ENCODE measurements at places on chromosomes 11 and 22.

GRCh38 chr22:19195796-19196731 lies 17.5 kb upstream of the SLC25A1 start:
- DNase-seq = no peak

DNA sequence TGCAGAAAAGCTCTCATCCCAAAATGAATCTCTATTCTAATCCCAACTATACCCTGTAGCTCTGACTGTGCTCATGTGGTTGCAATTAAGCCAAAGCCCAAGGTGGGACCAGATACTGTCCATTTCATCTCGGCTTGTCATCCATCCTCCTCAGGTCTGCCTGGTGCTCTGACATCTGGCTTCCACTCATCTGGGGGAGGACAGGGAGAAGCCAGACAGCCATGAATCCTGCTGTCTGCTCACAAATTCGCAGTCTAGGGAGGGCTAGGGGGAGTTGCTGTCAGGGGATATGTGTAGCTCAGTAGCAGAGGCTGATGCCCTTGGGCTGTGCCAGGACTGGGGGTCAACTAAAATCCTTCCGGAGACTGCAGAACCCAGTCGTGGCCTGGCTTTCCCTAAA lies 167.1 kb downstream of the ETS1 start:
- no peak for DNase-seq

GRCh38 chr22:32265882-32266767 lies 11.0 kb upstream of the SLC5A4 start:
- DNase-seq = no peak

DNA sequence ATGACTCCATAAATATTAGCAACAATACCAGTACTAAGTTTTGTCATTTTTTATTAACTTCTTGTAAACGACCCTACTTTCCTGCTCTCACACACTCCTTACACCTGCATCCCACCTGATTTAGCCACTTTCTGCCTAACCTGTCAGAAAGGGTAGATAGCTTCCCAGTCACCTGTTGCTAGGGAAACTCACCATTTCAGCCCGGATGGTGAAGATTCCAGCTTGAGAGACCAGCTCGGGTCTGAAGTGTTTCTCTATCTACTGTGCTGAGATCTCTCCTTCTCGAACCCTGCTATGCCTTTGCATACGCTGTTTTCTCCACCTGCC lies at the start of gene PARVG:
Gene PARVG (plus strand): TSS at position 220 of the 327 bp plus-strand sequence. CDS start 2,405 bp downstream, outside the sequence.
- DNase-seq = no peak

- no peak for DNase-seq
Measured at GRCh38 chr11:12653729-12654128, 20.5 kb upstream of the TEAD1 start.

- no peak for DNase-seq
Measured at GRCh38 chr11:36702330-36703054, 104.5 kb upstream of the RAG2 start.

DNA sequence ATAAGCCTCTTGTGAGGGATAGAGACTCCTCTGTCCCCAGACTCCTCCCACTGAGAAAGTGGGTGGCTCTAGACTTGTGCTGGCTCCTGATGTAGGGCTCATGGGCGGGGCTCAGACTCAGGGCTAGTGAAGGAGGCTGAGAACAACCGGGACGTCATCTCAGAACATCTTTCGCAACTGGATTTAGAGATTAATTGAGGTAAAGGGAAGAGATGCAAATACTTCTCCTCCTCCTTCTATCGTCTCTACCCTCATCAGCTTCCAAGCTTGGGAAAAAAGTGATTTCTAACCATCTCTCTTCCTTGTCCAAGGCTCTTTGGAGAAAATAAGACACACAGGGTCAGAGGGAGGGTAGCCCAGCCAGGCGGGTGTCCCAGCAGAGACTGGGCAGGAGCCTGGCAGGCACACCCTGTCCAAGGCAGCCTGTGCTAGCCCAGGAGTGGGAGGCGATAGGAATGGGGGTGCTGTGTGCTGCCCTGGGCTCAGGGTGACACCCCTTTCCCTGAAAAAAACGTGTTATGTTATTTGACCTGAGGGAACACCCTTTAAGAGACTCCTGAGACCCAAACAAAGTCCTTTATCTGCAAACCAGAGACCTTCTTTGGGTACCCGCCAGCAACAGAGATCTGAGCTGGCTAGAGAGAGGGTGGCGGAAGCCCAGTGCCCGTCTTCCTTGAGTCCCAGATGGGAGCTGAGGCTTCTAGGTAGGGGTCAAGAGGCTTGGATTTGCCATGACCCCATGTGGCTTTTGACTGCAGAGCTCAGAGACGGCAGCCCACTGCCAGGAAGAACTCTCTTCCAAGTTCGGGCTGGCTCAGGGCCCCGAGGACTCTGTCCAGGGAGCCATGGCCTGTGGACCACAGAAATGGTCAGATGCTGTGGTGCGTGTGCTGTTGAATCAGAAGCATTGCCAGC lies 160.9 kb downstream of the ADAMTS15 start:
- DNase-seq = peak; percentile 36

GRCh38 chr11:78647986-78648875 lies 73.6 kb upstream of the NARS2 start:
- DNase-seq = no peak

DNA sequence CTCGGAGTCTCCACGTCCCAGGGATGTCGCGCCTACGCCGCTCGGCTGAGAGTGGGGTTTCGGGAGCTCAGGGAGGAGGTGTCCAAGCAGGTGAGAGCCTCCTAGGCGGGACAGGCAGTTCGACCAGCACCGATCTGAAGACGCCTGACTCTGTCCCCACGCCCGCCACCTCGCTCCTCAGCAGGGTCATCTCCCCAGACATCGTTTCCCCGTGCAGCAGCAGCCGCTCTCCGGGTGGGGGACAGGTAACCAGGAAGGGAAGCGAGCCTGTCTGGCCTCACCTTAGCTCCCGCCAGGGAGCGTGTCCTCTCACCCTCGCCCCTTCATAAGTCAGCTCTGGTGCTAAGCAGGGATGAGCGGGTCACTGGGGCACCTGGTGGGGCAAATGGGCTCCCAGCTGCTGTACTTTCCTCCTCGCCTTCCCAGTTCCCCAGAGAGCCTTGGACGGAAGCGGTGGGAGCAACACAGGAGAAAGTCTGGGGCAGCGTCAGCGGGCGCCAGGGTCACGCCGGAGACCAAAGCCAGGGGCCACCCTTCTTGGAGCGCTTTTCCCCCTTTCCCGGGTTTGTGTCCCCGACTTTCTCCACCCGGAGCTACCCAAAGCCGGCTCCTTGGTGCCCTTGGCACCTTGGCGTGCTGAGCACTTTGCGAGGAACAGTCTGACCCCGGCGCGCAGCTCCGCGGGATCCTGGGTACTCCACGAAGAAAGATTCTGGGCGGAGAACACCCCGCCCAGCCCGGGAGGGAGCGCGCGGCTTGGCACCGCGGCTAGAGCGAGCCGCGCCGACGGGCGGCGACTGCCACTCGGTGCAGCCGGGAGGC lies 1.6 kb downstream of the SPON1 start:
- peak; percentile 89 for DNase-seq

DNA sequence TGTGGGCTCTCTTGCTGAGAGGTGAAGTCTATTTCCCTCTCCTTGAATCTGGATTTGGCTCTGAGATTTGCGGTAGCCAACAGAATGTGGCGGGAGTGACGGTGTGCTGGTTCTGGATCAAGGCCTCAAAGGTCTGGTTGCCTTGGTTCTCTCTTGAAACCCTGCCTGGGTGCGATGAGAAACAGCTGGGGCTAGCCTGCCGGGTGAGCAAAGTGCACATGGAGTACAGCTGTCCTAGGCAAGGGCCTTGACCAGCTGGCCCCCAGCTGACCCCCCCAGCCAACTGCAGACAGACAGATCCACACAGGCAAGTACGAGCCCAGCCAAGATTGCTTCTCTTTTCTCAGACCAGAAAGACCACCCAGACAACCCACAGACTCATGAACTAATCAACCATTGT lies 10.8 kb downstream of the SUN2 start:
- DNase-seq = no peak
